Stimulated activated CD8-positive, alpha-beta memory T cell treated with anti-CD3 and anti-CD28 coated beads, Interleukin-4, amount 100 ng/mL, for 4 hours (primary cell): ENCODE measurements at places on chromosomes 2 and 18.

DNA sequence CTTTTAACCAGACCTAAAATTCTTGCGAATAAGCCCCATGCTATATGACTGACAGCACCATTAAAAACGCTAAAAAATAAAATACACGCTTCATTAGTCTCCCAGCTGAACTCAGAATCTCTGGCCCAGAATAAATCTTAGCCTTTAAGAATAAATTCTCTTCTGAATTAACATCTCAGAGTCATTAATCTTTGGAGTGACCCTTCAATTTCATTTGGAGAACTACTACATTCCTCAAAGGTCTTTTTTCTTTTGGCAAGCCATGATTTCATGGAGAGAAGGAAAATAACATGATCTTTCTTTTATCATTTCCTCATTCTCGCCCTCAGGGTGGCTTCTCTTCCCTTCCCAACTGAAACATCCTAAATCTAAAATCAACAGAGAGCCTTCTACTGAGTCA lies 259.0 kb downstream of the AFF3 start:
- no peak for DNase-seq

- DNase-seq, result no peak
Observed at GRCh38 chr18:61820882-61821281, 71.9 kb downstream of the RNF152 start.

GRCh38 chr2:152577579-152577978 lies 139.7 kb downstream of the PRPF40A start:
- no peak for DNase-seq

DNA sequence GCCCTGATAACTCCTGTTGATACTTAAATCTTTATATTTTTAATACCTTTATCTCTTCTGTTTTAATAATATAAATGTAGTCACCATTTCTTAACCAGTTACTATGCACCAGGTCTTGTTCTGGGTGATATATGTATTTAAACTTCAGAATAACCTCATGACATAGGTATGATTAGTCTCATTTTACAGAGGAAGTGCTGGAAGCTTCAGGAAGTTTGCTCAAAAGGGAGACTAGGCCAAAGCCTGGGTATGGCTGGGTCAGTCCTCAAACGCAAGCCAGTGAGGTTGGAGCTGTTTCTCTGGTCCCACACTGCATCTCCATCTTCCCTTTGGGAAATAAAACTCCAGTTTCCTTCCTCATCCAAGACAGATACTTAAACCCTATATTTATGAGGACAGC lies 204.7 kb upstream of the TANK start:
- DNase-seq, result no peak

DNA sequence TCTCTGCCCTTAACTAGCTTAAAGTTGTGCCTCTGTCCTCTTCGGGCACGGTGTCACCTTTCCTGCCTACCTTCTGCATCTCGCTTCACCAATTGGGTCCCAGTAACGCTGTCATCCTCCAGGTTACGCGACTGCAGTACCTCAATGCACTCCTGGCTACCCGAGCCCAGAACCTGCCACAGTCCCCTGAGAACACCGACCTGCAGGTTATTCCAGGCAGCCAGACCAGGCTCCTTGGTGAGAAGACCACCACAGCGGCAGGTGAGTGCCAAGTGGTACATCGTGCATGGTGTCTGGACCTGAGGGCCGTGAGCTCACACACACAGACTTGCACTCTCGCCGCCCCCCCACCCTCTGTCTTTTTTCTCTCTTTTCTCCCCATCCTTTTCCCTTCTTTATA lies 12.8 kb downstream of the CNNM3 start:
- no peak for DNase-seq

DNA sequence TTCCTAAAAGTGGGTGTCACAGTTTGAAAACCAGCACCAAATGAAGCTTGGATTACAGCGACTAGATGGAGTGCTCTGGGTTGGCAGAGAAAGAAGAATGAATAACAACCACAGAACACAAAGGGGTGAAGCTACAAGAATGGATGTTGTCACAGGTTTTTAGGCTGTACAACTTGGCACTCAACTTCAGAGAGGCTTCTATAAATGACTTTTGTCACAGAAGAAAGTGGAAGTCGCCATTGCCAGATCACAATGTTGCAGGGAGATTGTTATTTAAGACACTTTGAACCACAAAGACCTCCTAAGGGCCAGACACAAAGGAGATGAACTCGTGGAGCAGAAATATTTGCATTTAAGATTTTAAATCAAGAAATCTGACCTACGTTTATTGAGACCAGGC lies 354.2 kb downstream of the CDH7 start:
- DNase-seq, result no peak

GRCh38 chr18:848062-848861 lies 36.2 kb upstream of the YES1 start:
- no peak for DNase-seq

GRCh38 chr2:164913640-164914350 lies 41.5 kb downstream of the SLC38A11 start:
- no peak for DNase-seq

GRCh38 chr2:234476766-234477165 lies 20.1 kb downstream of the ARL4C start:
- DNase-seq, result no peak

- DNase-seq, result no peak
Observed at GRCh38 chr2:225471482-225471881, 72.0 kb downstream of the NYAP2 start.

- no peak for DNase-seq
Observed at GRCh38 chr2:88903749-88904353, 212.4 kb downstream of the RPIA start.

GRCh38 chr18:59379772-59380522 lies 20.9 kb upstream of the LMAN1 start:
- no peak for DNase-seq

GRCh38 chr2:136306836-136307235 lies 188.9 kb upstream of the CXCR4 start:
- DNase-seq, result no peak

- no peak for DNase-seq
Observed at GRCh38 chr18:77919923-77920322, 670.3 kb downstream of the GALR1 start.

GRCh38 chr18:31562726-31563125 lies 29.0 kb upstream of the TTR start:
- no peak for DNase-seq

- DNase-seq, result no peak
Observed at GRCh38 chr2:146917431-146918042, 927.3 kb upstream of the ACVR2A start.

GRCh38 chr2:121727332-121727731 lies 9.3 kb downstream of the NIFK start:
- DNase-seq, result no peak

DNA sequence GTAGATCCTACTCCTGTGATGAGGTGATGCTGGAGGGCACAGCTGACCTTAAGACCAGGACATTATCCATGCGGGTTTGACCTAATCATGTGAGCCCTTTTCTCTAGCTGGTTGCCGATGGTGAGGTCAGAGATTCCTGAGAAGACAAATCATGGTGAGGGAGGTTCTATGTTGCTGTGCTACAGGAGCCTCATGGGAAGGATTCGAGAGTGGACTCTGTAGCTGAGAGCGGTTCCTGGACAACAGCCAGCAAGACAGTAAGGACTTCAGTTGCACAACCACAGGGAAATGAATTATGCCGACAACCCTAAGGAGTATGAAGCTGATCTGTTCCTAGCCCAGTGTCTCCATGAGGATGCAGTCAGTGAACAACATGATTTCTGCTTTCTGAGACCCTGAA lies 80.4 kb downstream of the EPB41L3 start:
- no peak for DNase-seq

DNA sequence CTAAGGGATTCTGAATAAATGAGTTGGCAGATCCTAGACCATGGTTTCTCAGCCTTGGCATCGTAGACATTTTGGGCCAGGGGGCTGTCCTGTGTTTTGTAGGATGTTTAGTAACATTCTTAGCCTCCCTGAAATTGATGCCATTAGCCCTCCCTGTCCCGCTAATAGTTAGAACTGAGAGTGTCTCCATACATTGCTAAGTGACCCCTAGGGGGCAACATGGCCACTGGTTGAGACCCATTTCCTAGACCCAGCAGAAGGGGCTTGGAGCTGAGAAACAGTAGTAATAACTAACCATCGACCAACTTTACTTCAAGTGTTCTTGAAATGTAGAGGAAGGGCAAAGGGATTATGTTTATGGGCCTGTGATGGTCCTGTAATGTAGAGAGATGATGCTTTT lies 40.8 kb downstream of the KCMF1 start:
- DNase-seq, result no peak

GRCh38 chr2:177430411-177430810 lies 37.8 kb downstream of the AGPS start:
- no peak for DNase-seq

GRCh38 chr2:138271467-138271866 lies 230.1 kb upstream of the SPOPL start:
- no peak for DNase-seq

GRCh38 chr2:25545899-25546298 lies 127.5 kb downstream of the DTNB start:
- DNase-seq, result no peak

DNA sequence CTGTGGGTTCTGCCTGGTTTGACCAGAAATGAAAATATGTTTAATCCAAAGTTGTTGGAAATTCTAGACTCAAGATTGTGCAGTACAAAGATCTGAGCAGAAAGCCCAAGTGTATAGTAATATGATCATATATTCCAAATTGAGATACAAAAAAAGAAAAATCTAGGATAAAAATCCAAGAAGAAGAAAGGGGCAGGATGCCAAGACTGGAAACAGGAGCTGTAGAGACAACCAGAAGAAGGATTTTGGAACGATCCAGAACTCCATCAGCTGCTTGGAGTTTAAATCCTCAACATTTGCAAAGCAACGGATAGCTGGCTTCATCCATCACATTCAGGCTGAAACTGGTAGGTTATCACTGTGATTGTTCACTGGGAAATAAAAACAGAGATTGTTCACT lies 333.6 kb upstream of the UBE2E3 start:
- no peak for DNase-seq

DNA sequence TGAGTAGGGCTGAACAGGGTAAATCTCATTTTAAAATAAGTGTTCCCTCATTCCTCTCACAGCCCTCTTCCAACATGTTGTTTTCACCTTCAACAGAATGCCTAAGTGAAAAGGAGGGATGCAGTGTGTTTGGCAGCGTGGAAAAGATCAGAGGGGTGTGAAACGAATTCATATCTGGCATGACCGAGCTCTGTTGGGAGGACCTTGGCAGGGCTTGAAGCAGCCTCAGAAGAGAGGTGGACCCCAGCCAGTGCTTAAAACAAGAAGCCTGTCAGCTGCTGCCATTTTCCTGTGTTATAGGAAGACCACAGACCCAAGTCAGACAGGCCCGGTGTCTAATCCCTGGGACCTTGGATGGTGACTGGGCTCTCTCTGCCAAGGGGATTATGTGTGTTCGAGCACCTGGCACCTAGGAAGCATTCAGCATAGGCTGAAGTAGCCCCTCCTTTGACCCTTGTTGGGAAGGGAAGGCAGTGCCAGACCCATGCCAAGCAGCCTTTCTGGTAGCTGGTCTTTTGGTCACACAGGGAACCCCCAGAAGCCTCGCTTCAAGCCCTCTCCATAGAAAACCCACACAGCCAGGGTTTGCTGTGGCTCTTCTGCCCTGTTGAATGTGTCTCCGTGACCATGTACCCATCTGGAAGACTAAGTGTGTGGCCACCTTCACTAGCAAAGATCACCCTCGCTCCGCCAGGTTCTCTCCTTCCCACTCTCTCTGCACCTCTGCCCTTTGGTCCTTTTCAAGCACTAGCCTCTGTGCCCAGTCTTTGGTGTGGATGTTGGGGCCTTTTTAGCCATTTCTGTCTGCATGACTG lies 87.5 kb upstream of the ST3GAL5 start:
- no peak for DNase-seq

DNA sequence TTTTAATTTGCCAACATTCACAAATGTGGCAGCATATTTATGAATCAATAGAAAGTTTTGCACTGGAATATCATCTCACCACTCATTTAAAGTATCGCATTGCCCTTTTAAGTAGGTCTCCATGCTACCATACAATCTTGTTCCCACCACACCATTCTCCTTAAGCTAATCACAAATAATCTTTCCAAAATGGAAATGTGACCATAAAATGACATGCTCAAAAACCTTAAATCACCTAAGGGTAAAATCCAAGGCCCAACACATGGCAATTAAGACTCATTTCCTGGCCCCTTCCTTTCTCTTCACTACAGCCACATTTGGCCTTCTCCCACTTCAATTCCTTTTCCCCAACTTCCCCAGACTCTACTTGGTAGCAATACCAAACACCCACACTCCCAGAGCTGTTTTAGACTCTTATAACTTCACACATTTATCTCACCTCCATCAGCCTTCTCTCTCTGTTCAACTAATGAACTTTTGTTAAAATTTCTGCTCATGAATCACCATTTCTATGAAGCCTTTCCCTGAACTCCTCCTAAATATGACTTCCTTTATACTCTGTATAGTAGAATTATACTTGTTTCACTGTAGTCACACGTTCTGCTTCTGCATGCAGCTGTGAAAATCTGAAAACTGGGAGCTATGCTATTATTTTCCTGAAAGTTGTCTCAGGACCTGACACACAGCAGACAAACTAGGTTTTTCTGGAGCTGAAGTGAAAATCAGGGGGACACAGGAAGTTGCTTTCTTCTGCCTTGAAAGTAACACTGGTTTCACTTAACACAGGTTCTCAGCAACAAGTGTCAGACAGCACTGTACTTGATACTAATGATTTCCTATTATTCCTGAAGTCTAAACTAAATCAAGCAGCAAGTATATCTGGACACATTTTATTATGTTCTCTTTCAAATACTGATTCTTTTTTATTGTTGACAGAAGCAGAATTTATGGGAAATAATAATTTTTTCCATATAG lies 303.9 kb downstream of the ZEB2 start:
- DNase-seq, result no peak

- no peak for DNase-seq
Observed at GRCh38 chr18:53991805-53992204, 232.7 kb downstream of the MBD2 start.

DNA sequence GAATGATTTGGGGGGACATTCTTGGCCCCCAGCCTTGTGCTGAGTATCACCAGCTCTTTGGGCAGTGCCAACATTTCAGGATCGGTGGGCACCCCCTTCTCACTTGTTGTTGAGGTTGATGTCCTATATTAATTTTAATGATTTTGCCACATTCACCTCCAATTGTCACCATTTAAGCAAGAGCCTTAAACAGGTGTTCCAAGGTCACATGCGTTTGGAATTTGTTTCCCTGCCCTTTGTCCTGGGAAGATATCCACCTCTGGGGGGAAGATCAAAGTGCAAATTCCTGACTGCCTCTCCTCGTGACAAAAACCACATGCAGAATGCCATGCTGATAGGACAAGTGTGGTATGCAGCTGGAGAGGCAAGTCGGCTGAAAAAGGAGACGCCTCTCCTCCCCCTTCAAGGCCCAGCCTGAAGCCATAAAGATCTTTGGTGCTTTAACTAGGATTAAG lies 72.5 kb upstream of the ID2 start:
- DNase-seq, result no peak

DNA sequence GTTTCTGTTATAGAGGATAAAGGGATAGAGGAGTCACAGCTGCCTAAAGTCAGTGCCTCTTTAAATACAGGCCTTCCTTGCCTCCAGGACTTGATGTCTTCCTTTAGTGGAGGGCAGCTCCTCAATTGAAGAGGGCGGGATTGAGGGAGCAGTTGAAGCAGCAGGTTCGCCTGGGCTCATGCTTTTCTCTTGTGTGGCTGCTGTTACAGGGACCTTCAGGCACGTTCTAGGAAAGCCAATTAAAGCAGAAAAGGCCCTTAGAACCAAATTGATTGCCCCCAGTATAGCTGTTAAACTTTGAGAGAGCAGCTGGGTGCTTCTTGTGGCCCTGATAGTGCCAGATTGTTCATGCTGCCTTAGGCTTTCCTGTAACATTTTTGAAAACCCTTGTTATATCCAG lies 42.0 kb upstream of the LTBP1 start:
- DNase-seq, result no peak

- no peak for DNase-seq
Observed at GRCh38 chr2:61771904-61772845, 81.7 kb downstream of the FAM161A start.

- no peak for DNase-seq
Observed at GRCh38 chr18:24656551-24657443, 196.4 kb downstream of the HRH4 start.
